ENCODE measurements at places on chromosomes 11 and 22.

DNA sequence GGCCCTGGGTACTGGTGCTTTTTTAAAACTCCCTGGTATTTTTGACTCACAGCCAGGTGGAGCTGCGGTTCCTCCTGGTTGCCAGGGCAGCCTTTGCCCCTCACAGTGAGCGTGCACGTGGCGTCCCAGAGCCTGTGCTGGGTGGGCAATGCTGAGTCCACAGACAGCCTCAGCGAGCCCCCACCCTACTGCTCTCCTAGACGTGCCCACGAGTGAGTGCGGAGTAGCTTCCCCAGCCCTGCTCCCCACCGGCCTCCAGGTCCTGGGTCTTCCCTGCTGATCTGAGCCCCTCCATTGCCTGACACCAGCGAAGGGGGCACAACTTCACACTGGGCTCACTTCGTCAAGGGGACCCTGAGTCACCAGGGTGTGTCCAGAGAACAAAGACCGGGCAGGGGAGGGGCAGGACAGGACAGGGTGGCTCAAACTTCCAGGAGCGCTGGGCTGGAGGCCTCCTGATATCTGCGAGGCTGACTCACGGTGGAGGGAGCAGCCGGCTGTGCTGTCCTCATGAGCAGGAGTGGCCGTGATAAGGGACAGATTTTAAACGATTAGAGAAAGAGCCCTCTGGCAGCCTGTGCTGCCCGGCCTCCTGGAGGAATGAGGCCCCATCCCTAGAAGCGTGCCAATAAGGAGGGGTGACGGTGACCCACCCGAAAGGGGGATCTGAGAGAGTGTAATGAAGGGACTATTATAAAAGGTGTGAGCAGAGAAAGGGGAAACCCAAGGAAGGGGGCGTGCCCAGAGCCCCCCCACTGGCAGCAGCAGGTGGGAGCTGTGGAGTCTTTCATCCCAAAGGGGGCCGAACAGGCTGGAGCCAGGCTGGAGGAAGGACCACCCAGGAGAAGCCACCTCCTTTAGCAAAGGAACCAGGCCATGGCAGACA lies 129.3 kb upstream of the FGF3 start:
- no peak for DNase-seq

- DNase-seq: no peak
Measured at GRCh38 chr11:61328351-61328750, 4.6 kb downstream of the DDB1 start.

- DNase-seq: no peak
Measured at GRCh38 chr11:123775289-123775688, 21.0 kb upstream of the OR6X1 start.

- DNase-seq: no peak
Measured at GRCh38 chr11:126722006-126722736, 278.4 kb downstream of the KIRREL3 start.

DNA sequence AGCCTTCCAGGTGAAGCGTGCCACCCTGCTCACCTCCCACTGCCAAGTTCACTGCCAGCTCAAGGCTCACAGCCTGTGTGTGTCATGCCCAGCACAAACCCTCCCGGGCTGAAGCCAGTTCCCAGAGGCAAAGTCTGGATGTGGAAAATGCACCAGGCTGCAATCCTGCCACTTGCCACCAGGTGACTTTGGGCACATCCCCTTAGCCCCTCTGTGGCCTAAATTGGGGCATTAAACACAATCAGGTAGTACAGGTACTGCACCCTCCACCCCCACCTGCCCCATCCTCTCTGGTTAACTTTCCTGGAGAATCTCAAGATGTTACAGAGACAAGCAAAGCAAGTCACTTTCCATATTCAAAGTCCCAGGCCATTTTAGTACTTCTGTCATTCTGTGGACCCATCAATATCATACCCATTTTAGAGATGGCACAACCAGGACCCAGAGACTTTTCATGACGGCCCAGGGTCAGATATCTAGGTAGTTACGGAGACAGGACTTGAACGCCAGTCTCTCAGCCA lies 1.8 kb upstream of the RASD2 start:
- peak; percentile 38 for DNase-seq

GRCh38 chr22:24247564-24248344 lies 2.9 kb upstream of the GGT5 start:
- peak; percentile 45 for DNase-seq

- no peak for DNase-seq
Measured at GRCh38 chr11:132872211-132872610, 660.1 kb downstream of the OPCML start.

DNA sequence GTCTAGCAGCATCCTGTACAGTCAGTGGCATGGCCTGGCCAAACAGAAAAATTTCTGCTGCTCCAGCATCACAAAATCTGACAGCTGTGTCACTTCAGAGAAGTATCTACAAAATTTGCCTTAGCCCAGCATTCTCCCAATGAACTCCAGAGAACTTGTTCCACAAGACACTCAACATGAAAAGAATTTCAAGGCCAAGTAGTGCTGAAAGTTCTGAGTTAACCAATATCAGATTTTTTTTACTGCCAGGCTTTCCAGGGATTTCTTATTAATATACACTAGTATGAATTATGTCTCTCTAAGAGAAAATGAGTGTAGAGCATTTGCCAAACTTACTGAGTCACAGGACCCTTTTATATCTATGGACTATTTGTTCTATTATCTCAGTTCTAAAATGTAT lies 68.8 kb downstream of the OR5AK2 start:
- no peak for DNase-seq

DNA sequence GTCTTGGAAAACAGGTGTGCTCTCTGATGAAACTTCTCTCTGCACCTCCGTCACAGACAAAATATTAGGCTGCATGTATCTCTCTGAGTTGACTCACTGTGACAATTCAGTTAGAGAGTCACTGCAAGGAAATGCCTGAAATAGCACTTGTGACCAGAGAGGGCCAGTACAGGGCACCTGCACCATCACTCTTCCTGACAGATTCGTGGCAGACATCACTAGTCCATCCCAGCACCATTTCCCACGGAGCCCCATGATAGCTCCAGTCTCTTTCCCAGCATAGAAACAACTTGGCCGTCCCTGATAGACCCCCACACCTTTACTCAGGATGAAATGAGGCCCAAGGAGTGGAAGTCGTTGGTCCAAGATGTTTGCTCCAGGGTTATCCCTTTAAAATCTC lies 73.3 kb upstream of the ISX start:
- DNase-seq: no peak

GRCh38 chr11:85431319-85431718 lies 195.8 kb downstream of the DLG2 start:
- no peak for DNase-seq

DNA sequence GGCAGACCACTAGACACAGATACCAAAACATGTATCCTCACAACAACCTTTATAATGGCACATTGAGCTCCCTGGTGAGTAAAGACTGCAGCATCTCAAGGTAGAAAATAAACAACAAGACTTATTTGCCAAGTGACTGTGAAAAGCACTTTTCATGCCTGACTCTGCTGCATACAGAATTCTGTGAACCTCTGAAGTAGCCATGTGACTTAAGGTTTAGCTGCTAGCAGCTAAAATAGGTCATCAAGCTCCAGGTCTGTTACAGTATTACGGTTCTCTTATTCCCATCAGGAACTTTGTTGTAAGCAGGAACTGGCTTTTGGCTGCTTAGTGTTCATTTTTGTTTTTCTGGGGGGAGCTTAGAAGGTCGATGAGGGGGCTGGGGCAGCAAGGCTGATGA lies 139.4 kb downstream of the PAX6 start:
- no peak for DNase-seq

GRCh38 chr11:114109206-114110090 lies 49.9 kb downstream of the ZBTB16 start:
- DNase-seq: no peak

DNA sequence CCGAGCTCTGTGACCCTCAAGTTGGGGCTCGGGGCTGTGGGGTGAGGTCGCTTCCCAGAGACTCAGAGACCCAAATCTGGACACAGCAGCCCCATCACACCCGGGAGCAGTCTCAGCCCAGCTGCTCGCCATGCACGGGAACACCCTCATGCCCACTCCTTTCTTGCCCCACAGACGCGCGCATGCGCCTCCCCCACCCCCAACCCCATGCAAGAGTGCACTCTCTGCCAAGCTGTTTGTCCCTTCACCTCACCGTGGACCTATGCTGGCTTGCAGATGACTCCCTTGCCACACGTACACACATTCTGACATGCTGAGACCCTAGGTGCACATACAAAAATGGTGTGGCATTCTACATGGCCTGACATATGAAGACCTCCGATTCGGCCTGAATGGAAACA lies 478 bp upstream of the CD248 start:
- peak; percentile 45 for DNase-seq

GRCh38 chr11:7552666-7553065 lies 38.9 kb downstream of the PPFIBP2 start:
- no peak for DNase-seq

DNA sequence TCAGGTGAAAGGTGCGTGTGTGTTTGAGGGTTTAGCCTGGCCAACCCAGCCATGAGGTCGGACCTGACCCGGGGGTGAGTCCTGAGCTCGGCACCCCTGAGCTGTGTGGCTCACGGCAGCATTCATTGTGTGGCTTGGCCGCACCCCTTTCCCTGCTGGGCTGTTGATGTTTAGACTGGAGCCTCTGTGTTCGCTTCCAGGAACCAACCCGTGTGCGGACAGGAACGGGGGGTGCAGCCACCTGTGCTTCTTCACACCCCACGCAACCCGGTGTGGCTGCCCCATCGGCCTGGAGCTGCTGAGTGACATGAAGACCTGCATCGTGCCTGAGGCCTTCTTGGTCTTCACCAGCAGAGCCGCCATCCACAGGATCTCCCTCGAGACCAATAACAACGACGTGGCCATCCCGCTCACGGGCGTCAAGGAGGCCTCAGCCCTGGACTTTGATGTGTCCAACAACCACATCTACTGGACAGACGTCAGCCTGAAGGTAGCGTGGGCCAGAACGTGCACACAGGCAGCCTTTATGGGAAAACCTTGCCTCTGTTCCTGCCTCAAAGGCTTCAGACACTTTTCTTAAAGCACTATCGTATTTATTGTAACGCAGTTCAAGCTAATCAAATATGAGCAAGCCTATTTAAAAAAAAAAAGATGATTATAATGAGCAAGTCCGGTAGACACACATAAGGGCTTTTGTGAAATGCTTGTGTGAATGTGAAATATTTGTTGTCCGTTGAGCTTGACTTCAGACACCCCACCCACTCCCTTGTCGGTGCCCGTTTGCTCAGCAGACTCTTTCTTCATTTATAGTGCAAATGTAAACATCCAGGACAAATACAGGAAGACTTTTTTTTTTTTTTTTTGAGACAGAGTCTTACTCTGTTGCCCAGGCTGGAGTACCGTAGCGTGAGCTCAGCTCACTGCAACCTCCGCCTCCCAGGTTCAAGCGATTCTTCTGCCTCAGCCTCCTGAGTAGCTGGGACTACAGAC lies 53.9 kb upstream of the PPP6R3 start:
- no peak for DNase-seq

DNA sequence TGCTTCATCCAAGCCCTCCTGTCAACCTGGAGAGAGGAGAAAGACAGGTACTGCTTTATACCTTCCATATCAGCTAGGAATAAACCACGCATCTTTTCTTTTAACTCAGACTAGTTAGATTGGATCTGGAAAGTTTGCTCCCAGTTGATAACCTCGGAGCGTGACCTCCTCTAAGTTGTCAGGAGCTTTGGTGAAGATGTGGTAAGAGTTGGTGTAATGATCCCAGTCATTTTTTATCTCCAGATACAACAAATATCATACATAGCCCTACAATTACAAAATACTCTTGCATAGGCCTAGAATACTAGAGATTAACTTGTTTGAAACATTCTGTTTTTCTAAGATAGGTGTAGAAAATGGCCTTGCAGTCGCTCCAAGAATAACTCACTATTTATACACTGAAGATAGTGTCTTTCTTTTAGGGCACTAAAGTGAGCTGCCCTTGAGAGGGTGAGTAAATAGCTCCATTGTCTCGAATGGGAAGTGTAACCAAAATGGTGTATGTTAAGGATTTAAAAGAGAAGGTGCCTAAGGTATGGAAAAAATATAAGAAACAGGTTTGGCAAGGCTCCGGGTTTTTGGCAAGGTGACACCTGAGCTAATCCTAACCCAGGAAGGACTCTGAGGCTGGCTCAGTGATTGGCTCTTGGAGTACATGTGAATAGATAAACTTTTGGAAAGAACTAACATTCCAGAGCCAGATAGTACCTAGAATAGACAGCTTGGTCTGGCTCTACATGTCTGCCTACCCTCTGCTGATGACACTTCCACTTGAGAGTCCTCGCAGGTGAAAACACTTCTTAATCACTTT lies 59.4 kb downstream of the GLYATL1 start:
- DNase-seq: no peak

GRCh38 chr11:74460481-74461154 lies 6.7 kb downstream of the KCNE3 start:
- no peak for DNase-seq

GRCh38 chr22:21942407-21943343 lies 10.0 kb downstream of the PPM1F start:
- DNase-seq: no peak

DNA sequence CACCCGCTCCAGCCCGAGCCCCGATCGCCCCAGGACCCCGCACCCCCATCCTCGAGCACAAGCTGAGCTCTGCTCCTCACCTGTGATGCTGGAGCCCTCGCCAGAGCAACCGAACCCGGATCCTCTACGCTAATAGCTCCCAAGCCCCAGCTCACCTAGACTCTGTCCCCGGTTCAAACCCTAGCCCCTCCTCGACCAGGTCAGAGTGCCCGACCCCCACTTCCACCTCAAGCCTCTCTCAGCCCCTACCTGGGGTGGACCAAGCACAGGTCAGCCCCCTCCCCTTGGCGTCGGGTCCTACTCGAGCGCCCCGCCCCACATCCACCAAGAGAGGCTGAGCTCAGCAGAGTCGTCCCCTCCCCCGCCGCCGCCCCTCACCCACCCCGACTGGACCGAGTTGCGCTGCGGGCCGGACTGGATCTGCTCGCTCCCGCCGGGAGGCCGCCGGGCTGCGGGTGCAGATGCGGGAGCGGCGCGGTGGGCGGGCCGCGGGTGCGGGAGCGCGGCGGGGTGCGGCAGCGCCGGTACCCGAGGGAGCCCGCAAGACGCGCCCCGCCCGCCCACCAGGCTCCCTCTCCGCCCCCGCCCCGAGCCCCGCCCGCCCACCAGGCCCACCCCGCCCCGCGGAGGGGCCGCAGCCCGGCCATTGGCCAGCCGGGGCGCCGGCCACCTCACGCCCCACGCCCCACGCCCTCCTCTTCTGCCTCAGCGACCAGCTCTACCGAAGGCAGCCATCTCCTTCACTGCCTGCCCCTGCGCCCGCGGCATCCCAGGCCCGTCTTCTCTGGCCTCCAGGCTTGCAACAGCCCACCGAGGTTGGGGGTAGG lies 577 bp upstream of the DKK3 start:
- no peak for DNase-seq

DNA sequence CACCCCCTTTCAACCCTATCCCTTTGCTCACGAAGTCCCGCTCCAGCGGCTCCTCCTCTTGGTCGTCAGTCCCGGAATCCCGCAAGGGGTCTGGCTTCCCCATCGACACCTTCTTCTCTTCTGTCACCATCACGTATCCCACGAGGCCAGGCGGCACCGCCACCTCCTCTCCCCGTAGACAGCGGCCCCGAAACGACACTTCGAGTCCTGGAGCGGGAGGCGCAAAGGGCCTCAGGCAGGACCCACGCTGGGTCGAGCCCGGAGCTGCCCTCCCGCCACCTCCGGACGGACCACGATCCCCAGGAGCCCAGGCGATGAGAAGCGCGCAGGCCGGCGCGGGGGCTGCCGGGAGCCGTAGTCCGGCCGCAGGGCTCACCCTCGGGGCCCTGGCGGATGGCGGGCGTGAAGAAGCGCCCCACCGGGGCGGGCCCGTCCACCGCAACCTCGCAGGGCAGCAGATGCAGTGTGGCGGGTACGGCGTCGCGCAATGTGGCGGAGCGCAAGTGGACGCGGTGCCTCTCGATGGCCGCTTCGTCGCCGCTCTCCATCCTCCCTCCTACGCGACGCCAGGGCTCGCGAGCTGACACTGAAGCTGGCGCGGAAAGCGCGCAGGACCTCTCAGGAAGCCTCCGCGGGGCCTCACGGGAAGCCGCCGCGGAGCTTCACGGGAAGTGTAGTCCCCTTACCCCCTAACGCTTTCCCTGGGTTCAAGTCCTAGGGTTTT lies at the start of gene RNASEH2C:
TSS of gene RNASEH2C (minus strand) at position 588 of the 724 bp plus-strand sequence. CDS start at position 548, 40 bp downstream.
- peak; percentile 75 for DNase-seq
